ENCODE measurements at places on chromosomes 12 and 14. TPM values are rescaled to one million over a fixed set of nuclear protein-coding genes. Genes with fewer than 3 reads are reported as not detected.

DNA sequence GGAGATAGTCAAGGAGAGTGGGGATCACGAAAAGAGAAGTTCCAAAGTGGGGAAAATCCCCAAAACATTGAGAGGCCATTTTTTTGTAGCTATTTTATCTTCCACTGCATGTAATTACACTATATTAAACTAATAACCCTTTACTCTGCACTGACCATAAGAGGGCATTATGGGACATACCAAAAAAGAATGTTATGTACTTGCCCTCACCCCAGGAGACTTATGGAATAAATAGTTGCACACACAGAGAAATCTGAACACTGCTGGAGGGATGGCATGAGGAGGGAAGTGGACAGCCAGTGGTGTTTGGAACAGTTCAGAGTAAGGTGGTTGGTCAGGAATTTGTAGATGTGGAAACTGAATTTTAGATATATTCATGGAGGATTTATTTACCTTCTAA is 422.9 kb downstream of the SNAPC1 start:
- peak; percentile 19 for DNase-seq

- peak; percentile 81 for DNase-seq
Observed at GRCh38 chr12:116924558-116925453, 14.1 kb downstream of the FBXW8 start.

DNA sequence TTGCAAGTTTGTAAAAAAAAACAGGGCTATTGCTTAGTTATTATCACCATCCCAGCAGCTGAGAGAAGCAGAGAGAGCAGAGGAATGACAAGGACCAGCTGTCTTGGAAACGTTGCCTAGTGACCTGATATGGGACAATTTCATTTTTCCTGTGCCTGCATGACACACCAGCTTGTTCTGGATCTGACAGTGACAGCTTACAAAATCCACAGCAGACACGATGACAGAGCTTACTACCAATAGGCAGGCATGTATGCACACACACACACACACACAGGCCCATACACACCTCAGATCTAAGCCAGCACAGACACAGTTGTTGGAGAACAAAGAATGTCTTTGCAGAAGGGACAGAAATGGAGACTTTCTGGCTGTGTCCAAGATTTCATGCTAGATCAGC is 25.4 kb downstream of the HSPB8 start:
- DNase-seq, result no peak

DNA sequence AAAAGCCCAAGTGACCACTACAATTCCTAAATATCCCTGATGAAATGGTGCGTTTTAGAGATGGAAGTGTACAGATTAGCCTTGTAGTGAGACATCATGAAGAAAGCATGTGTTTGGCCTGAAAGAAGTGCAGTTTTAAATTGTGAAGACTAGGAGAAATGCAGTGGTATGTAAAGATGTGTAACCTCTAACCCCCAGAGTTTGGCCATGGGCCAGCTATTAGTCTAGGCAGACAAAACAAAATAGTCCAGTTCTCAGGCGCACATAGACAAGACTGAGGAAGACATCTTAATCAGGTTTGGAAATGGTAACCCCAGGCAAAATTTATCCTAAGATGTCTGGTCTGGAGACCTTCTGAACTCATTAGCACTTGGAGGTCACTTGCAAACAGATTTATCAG is 23.4 kb downstream of the WBP11 start:
- DNase-seq, result no peak

DNA sequence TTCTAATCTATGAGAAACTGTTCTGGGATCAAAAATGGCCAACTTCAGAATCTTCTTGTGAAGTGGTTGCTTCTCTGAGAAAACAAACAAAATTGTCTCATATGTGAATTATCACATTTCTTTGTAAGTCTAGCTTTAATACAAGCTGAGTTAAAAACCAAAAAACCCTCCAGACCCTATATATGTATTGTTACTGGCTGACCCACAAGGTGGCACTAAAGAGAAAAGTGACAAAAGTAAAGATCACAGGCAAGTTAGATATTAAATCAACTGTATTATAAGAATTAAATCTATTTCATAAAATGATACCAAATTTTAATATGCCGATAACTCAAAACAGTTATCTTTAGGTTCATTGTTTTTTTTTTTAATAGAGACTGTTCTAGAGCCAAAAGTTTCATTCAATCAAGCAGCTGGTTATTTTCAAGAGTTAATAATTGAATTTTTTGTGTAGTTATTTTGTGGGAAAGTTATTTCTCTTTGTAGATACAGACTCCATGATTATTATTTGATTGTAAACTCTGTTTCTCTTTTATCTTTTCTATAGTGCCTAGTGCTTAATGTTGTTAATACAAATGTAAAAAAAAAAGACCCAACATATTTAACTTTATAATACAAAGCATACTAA is 7.5 kb upstream of the TRHDE start:
- DNase-seq, result peak; percentile 23

Gene PLD4
- not detected for total RNA-seq

GRCh38 chr14:68306934-68307789 is 485.7 kb downstream of the ZFP36L1 start:
- peak; percentile 41 for DNase-seq

- no peak for DNase-seq
Observed at GRCh38 chr12:124140944-124141486, 153.9 kb upstream of the RFLNA start.

DNA sequence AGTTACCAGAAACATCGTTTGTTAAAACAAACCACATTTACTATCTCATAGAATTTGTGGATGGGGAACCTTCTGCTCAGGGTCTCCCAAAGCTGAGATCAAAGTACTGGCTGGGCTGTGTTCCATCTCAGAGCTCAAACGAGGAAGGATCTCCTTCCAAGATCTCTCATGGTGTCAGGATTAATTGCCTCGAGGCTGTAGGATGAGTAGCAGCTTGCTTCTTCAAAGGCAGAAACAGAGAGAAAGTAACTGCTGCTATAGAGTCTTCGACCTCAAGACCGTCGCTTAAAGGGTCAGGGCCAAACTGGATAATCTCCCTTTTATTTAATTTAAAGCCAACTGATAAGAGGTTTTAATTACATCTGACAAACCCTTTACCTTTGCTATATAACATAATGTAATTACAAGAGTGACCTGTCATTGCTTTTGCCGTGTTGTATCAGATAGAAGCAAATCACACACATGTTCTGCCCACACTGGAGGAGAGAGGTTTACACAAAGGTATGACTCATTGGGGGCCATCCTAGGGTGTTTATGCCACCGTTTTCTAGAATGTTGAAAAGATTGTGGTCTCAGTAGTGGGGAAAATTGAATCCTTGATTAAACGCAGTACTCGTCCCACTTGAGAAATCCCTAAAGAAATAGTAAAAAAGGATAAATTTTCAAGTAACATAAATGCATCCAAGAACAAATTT is 868.8 kb upstream of the TMEM132C start:
- peak; percentile 60 for DNase-seq

GRCh38 chr12:9999016-9999415 is at the start of gene CLEC1B:
Gene CLEC1B, minus strand, starts transcription at chr12:9999121. Its CDS starts 21 bp downstream, at chr12:9999100.
- DNase-seq, result no peak

Gene DDIT3
- 50.1 TPM for total RNA-seq

Gene PPP1R36
- total RNA-seq, result 0.64 TPM

- DNase-seq, result no peak
Observed at GRCh38 chr12:47350062-47350408, 270.3 kb upstream of the AMIGO2 start.

DNA sequence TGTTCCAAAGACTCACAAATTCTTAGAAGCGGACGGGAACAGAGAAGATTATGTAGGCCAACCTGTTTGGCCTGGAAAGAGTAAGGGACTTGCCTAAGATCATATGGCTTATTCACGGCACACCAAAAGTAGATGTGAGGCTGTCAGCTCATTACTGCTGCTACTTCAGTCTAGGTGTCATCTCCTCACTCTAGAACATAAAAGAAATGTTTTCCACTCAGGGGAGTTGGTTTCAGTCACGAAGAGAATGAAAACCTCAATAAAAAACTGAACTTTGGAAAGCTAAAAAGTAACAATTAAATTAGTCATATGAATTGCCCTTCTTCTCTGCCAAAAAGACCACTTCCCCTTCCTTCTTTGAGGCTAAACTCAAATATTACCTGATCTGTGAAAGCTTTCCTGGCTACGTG is 658 bp upstream of the CEP128 start:
- DNase-seq, result no peak

Gene GYS2
- not detected for total RNA-seq

- DNase-seq, result no peak
Observed at GRCh38 chr12:54031480-54031879, 1.4 kb upstream of the HOXC5 start.
